ENCODE measurements at places on chromosomes 5 and 9.

GRCh38 chr5:67283275-67283987, 86.8 kb upstream of the CD180 start:
- DNase-seq, result no peak

- no peak for DNase-seq
These were observed at the start of gene SLC34A3 for GRCh38 chr9:137230705-137231371. Gene SLC34A3 (plus strand): TSS chr9:137230901. CDS start chr9:137231703, 802 bp downstream.

GRCh38 chr5:147534172-147534951, 24.5 kb upstream of the DPYSL3 start:
- no peak for DNase-seq

GRCh38 chr5:137858223-137858916, 9.3 kb upstream of the MYOT start:
- no peak for DNase-seq

DNA sequence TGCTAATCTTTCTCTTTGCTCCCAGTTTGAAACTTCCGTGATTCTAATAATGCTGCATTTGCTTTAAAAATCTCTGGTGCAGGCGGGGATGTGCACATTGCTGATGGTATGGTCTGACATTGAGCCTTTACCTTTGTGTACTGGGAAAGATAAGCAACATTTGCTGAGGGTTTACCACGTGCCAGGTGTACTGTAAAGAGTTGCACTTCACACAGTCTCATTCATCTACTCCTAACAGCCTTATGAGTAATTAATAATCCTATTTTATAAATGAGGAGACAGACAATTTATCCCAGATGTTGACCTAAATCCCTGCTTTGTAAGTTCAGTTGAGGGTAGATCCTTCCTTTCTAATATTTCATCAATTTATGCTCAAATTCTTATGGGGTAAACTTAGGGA, 726 bp upstream of the ADGRV1 start:
- DNase-seq, result no peak

DNA sequence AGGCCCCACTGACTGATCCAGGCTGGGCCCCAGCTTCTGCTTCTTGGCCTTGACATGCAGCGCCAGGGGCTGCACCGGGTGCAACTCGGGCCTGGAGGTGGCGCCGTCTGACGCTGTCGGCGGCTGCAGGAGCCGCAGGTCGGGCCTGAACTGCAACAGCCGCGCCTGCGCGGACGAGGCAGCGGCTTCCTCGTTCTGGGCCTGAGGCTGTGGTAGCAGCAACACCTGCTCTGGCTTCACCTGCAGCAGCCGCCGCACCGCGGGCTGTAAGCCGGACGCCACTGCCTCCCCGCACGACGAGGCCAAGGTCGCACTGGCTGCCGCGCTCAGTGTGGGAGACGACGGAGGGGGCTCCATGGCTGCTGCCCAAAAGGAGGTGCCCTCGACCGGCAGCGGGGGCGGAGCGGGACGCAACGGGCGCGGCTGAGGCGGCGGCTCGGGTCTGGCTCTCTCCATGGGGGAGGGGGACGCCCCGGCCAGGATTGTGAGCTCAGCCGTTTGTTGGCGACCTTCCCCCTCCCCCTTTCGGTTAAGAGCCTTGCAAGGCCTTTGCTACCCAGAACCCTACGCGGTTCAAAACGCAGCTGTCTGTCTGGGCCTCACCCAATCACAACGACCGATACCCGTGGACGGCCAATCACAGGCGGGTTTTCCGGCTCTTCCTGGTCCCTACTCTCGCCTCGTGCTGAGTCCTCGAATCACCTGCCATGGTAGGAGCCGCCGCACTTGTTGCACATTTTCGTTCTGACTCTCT, 438 bp downstream of the SOX30 start:
- DNase-seq, result peak; percentile 71

DNA sequence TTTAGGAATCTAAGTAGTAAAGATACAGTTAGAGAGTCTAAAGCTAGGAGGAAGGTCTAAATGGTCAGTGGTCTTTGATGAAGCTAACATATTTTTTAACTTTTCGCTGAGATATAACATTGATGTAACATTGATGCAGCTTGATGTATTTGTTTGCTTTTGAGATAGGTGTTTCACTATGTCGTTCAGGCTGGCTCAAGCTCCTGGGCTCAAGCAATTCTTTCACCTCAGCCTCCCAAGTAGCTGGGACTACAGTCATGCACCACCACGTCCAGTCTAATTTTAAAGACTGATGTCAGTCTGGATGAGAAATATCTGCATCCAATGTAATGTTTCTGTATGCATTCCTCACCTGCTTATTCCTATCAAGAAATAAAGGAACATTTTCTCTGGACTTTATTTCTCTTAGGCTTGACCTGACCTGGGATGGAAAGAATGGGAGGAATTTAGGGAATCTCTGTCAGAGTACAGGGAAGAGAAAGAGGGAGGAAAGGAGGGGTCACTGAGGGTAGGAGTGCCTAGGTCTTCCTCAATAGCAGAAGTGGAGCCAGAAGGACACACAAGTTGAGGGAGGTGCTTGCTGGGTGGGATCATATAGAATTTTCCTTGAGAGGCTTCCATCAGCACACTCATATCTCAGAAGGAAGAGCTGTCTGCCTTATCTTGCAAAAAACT, 101.5 kb upstream of the GPBP1 start:
- no peak for DNase-seq

DNA sequence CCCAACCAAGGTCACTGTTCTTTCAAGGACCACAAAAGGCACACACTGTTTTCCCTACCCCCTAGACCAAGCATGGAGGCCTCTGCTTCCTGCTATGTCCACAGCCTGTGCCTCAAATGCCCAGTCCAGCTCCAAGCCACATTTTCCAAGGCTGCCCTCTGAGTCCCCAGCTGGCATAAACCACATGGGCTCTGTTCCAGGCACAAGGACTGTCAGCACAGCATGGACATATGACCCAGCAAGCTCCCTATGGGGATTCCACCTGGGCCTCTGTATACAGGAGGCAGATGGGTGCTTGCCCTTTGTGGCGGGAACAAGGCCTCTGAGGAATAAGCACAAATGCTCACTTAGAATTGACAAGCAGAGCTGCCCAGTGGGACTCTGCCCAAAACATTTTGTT, 115.2 kb downstream of the SPOCK1 start:
- no peak for DNase-seq

DNA sequence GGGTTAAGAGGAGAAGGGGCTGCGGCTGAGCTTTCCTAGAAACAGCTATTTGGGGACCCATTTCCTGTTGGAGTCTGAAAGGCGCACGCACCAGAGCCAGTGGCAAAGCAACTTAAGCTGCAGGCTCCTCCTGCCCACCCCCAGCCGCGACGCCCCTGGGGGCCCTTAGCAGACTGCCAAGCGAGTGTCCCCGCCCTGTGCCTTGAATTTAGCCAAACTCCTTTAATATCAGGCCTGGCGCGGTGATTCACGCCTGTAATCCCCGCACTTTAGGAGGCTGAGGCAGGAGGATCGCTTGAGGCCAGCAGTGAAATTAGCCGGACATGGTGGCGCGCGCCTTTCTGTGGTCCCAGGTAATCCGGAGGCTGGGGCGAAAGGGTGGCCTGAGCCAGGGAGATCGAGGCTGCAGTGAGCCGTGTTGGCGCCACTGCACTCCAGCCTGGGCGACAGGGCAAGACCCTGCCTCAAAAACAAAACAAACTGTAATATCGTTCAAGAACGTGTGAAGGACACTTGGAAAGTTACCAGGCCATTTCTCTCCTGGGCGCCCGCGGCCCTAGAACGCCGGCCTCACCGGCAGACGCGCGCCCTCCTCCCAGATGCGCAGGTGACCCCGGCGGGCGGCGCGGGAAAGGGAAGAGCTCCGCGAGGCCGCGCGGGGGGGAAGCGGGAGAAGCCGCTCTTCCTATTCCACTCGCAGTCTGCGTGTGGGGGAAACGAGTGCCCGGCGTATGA, 1.0 kb upstream of the F2R start:
- no peak for DNase-seq

DNA sequence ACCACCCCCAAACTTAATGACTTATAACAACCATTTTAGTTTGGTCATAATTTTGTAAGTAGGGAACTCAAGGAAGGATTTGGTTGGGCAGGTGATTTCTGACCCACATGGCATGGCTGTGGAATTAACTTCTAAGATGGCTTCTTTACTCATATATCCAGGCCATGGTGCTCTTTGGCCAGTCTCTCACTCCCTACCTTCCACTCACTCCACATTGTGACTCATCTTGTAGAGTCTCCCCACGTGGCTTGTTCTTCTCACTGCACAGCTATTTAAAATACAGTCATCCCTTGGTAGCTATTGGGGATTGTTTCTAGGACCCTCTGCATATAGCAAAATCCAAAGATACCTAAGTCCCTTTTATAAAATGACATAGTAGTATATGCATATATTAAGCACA, 76.6 kb upstream of the MAST4 start:
- no peak for DNase-seq

DNA sequence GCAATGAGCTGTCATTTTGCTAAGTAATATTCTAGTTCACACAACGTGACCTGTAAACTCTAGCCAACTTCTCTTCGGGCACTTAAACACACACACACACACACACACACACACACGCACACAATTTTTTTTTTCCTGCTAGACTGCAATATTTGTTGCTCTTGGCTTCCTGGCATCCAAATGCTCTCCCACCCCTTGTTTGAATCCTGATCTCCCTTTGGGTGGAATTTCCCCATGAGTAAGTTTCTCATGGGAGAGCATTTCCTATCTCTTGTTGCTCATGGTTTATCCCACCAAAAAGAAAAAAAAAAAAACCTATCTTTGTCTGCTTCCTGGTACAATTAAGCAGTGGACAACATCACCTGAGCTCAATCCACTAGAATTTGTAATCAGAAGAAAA, 54.7 kb upstream of the TSLP start:
- no peak for DNase-seq

DNA sequence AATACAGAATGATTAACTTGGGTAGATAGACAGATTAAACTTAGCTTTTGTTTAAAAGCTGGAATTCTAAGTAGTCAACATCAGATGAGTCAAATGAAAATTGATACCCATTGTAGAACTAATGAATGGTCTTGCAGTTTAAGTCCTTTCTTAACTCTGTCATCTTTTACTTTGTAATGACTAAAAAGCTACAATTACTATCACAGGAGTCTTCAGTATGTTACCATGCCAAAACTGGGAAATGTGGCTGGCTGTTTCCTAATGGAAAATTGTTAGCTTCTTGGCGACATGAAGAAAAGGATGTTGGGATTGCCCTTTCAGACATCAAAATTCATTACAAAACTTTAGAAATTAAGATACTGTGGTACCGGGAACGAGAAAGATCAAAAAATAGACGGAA, 20.2 kb upstream of the ANXA1 start:
- DNase-seq, result no peak

GRCh38 chr9:127817881-127818434, 15.3 kb downstream of the FPGS start:
- no peak for DNase-seq

- no peak for DNase-seq
These were observed 30.4 kb downstream of the NUDT12 start for GRCh38 chr5:103532086-103532734.

- no peak for DNase-seq
These were observed 314.7 kb downstream of the PRR16 start for GRCh38 chr5:120778491-120779484.

- no peak for DNase-seq
These were observed at the start of gene MEIKIN for GRCh38 chr5:131945551-131946168. Gene MEIKIN (minus strand): TSS chr5:131945663. CDS start chr5:131945505, 158 bp downstream.

- no peak for DNase-seq
These were observed 792.9 kb downstream of the PTPRD start for GRCh38 chr9:9819886-9820285.

DNA sequence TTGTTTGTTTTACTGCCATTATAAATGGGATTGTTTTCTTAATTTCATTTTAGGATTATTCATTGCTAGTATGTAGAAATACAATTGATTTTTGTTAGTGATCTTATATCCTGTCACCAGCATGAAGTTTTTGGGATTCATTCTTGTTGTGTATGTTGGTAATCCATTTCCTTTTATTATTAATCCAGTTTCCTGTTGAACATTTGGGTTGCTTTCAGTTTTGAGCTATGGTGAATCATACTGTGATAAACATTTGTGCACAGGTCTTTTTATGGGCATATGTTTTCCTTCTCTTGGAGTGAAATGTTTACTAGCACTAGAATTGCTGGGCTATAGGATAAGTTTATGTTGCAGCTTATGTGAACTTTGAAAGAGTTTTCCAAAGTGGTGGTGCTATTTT, 69.6 kb downstream of the MAN2A1 start:
- DNase-seq, result no peak

- DNase-seq, result no peak
These were observed 293.8 kb downstream of the ELAVL2 start for GRCh38 chr9:23532282-23532681.

DNA sequence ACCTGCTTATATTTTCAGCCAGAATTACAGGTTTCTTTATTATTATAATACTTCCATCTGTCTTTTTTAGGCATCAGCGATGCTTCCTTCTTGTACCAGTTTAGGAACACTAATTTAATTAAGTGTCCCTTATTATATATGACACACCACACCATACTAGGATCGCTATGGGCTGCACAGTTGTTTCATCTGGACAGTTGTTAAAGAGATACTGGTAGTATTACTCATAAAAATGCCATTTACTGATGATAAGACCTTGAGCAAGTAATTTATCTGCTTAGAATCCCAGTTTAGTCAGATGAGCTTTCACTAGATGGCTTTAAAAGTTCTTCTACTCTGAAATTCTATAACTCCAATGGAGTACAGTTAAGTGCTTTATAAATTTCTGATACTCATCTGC, 17.1 kb downstream of the ARSK start:
- no peak for DNase-seq

DNA sequence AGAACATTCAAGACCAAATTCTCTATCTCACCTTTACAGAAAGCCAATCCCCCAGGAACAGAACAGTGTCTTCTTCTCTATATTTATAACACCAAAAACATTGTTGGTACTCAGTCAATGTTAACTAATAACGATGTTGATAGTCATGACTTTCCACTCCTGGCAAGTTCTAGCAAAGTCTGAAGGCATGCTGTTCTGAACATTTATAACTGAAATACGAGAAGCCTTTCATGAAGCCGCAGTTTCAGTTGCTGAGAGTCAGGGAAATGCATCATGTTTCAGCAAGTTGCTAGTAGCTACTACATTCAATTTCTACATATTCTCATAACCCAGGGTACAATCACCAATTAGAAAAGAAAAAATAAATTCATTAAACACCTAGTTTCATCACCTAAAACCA, 301.4 kb downstream of the PDE4D start:
- no peak for DNase-seq

- no peak for DNase-seq
These were observed 181.4 kb upstream of the TRPM3 start for GRCh38 chr9:71302776-71303175.

- DNase-seq, result no peak
These were observed 181.1 kb downstream of the KDM4C start for GRCh38 chr9:6938873-6939272.

DNA sequence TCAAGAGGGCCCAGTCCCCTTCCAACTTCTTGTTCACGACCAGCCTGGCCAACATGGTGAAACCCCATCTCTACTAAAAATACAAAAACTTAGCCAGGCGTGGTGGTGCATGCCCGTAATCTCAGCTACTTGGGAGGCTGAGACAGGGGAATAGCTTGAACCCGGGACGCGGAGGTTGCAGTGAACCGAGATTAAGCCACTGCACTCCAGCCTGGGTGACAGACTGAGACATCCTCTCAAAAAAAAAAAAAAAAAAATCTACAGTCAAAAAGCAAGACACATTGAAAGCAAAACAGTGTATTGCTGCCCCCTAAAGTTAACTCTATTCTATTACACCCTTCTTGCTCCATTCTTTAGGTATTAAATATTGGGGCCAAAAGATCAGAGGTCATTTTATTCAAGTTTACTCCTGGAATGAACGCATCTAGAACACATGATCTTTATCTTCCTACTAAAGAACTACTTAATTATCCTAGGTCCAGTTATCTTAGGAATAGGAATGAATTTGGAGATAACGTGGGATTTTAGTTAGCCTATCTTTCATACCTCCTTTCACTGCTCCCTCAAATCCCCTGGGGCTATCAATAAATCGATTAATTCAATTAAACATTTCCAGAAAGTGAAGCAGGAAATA, 2.4 kb downstream of the ATG12 start:
- DNase-seq, result no peak
